Fibroblast of lung (primary cell): ENCODE measurements at places on chromosomes 12 and 14.

GRCh38 chr12:64351265-64351664 lies 39.3 kb downstream of the C12orf56 start:
- no peak for DNase-seq

GRCh38 chr12:54588110-54588889 lies at the start of gene PPP1R1A:
PPP1R1A (minus strand) TSS chr12:54588659; CDS start chr12:54588488, 171 bp downstream.
- no peak for DNase-seq

DNA sequence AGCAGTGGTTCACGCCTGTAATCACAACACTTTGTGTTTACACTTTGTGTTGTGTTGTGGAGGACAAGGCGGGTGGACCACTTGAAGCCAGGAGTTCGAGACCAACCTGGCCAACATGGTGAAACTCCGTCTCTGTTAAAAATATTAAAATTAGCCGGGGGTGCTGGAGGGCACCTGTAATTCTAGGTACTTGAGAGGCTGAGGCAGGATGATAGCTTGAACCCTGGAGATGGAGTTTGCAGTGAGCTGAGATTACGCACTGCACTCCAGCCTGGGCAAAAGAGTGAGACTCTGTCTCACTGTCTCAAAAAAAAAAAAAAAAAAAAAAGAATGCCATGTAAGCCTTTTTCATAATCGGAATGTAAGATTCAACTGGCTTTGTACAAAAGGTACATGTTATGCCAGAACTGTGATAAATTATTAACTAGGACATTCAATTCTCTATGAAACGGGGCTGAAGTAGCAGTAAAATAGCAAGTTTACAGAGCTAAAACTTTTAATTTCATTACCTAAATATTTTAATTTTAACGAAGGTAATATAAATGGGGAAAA lies 13.9 kb upstream of the PITPNM2 start:
- DNase-seq = no peak

DNA sequence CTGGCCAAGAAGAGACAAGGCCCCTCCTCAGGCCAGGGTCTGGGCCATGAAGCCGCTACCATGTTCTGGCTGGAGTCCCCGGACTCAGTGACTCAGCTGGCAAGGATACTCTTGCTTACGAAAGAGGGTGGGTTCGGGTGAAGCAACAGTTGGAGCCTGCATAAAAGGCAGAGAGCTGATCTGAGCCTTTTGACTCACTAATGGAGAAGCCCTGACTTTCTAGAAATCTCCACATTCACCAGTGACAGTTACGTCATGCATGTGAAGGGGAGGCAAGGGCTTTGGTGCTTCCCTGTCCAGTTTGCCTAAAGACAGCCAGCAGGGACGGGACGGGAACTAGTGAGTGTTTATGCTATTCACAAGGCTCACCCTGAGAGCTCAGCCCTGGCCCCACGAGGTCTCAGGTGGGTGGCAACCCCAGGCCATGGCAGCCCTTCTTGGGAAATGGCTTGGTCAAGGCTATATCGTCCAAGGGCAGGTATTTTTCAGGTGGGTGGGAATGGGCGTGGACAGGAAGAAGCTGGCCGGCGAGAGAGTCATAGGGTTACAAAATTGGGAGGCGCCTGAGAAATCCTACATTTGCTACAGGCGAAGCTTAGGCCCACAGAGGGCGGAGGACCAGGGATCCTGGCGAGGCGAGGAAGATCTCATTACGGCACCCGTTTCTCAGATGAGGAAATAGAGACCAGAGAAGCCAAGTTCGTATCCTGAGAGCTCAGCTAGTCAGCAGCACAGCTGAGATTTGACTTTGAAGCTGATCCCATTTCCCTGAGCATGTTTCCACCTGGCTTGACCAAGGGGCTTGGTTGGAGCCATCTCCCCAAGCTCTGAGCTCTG lies 314.6 kb downstream of the BCL11B start:
- DNase-seq = peak; percentile 94

DNA sequence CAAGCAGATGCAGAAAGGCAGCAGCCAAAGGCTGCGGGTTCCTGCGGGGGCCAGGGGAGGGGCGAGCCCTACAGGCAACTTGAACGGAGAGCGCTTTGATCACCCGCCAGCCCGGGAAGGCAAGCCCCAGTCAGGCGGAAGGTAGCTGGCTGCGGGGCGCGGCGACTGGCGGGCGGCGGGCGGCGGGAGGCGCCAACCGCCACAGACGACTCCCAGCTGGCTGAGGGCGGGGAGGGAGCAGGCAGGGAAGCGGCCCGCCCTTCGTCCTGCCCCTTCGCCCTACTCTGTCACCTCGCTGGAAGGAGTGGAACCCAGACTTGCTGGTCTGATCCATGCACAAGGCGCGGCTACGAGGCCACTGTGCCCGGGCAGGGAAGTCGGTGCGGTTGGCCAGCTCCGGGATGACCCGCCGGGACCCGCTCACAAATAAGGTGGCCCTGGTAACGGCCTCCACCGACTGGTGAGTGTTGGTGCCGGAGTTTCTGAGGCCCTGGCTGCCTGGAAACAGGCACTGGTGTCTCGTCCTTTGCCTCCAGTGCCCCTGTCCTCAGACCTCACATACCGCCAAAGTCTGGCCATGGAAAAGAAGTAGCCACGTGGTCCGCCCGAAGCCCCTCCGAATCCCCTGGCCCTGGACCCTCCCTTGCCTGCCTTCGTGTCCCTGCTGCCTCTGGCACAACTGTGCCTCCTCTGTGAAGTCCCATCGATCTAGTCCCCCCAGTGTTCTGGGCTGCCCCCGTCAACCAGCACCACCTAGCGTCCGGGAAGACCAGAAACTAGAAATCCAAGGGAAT lies 15.4 kb upstream of the CARMIL3 start:
- DNase-seq = peak; percentile 59

DNA sequence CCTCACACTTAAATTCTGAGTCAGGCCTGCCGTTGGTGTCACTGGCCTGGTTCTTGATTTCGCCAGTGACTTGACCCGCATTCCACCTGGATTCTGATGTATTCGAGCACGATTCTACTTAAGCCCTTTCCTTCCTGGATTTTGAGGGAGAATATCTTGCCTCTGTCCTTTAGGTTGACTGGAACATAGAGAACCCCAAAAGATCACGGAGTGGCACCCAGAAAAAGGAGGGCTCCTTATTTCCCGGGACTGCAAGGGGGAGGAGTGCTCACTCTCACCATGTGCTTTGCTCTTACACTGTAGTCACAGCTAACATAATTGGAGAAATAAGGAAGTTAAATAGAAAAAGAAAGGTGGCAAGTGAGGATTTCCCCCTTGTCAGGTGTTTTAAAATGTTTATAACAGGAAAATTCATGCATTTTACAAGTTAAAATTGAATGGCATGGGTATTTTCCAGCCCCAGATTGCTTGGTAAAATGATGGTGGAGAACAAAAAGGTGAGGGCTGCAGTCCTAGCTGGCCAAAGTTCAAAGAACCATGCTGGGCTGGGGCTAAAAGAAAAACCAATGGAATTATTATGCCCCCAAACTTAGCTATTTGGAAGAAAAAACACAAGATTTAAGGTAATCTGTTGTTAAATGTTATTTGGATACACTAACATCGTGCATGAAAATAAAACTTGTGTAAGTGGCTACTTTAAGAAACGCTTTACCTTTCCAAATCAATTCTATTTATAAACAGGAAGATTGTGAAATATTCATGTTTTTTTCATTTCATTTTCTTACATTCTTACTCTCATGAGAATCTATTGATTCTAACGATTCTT lies 8.9 kb downstream of the FOXA1 start:
- no peak for DNase-seq

DNA sequence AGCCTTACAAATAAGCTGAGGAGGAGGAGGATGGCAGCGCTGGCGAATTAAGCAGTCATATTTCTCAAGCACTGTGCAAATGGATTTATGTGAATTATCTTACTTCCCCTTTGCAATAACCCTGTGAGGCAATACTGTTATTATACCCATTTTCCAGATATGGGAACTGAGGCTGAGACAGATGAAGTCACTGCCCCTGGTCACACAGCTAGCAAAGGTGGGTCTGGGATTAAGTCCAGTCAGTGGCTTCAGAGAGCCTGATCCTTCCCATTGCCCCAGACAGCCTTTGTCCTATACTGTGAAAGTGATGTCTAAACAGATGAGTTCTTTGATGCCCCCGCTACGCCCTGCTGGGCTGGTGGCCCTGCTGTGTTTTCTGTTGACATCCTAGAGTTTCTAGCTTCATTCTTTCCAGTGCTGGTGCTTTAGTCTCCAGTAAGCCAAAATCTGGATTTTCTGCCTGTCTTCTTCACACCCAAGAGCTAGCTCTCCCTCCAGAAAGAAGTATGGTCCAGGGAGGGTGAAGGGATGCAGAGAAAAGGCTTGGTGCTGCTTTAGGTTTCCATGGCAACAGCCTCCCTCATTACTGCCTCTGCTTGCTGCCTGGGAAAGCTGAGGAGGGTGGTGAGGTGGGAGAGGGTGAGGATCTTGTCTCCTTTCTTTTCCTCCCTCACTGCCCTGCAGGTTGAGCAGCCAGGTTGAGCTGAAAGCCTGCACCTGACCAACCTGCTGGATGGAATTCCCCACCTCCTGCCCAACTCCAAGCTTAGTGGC lies 30.7 kb downstream of the TMEM63C start:
- no peak for DNase-seq

DNA sequence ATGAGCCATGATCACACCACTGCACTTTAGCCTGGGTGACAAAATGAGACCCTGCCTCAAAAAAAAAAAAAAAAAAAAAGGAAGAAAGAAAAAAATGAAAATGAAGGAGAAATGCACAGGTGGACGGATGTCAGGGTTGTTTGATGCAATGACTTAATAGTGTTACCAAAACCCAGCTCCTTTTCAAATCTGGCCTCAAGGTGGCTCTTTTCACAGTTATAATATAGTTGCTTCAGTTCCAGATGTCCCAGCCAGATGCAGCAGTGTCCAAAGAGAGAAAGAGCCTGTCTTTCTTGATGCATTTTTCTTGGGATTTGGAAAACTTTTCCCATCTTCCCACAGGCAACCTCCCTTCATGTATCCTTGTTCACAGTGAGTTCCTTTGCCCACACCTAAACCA lies 36.5 kb downstream of the KCNMB4 start:
- no peak for DNase-seq

- DNase-seq = no peak
Measured at GRCh38 chr12:2347137-2347843, 294.5 kb downstream of the CACNA1C start.

DNA sequence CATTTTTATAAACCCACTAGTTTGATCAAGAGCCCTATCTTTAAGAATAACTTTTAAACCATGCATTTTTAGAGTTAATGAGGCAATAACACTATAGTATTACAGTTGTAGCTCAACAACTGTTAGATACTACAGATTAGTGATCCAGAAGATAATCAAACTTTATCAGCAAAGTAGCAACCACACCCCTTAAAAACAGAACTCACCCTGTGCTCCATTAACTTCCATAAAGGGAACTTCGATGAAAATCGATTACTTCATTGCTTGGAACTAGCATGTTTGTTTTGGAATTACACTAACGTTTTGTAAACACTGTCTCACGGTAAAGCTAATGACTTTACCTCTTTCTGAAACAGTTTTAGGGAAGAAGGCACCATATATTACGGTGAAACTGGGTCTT lies 1.4 kb downstream of the SGPP1 start:
- no peak for DNase-seq

DNA sequence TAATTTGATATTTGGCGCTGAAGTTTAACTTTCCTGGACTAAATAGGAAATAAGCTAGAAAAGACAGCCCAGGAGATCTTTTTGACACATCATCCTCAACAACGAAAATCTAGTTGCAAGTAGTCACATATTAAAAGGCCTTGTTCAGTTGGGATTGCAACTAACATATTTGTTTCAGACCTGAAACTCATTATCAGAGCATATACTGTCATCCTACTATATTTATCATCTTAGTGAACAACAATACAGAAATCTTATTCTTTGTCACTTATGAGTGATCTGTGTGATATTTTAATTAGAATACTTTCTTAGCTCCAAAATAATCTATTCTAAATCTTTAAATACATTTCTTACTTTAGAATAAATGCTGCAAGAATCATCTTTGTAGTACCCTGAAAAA lies 72.1 kb downstream of the ELK3 start:
- DNase-seq = no peak

GRCh38 chr12:19802915-19803314 lies 363.6 kb downstream of the AEBP2 start:
- DNase-seq = no peak

DNA sequence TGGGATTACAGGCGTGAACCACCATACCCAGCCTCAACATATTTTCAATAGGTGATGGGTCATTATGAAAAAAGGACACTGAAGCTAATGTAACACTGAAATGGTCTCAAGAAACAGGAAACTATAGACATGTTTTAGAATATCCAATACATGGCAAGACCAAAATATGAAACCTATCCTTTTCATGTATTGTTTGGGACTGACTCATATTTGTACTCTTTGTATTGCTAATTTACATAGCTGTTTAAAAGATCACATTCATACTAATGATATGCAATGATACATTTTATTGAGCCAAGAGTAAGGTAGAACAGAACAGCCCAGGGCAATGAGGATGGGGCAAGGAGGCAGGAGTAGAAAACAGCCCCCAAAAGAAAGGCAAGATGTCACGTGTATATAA lies 32.6 kb downstream of the RESF1 start:
- no peak for DNase-seq

GRCh38 chr12:131434208-131435125 lies 276.4 kb upstream of the SFSWAP start:
- DNase-seq = no peak

- DNase-seq = no peak
Measured at GRCh38 chr12:85017133-85017532, 18.9 kb downstream of the TSPAN19 start.

- DNase-seq = no peak
Measured at GRCh38 chr14:104374718-104375080, 204.9 kb upstream of the C14orf180 start.

GRCh38 chr12:47391566-47391965 lies 311.8 kb upstream of the AMIGO2 start:
- peak; percentile 57 for DNase-seq

DNA sequence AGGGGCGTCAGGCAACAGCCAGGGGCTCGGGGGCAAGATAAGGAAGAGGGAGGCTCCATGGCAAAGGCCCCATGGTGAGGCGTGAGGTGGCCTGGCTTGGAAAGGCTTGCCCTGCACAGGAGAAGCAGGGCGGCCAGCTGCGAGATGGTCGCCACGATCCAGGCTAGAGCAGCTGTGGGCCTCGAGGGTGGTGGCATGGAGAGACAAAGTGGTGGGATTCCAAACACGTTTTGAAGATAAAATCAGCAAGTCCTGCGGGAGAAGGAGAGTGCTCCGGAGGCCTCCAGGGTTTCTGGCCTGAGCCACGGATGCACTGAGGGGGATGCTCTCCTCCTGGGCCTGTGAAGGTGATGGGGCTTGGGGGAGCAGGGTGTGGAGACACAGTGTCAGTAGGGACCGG lies 20.5 kb upstream of the DLK1 start:
- DNase-seq = no peak
